Stimulated activated CD8-positive, alpha-beta memory T cell treated with anti-CD3 and anti-CD28 coated beads, Interleukin-4, amount 100 ng/mL, for 4 hours (primary cell): ENCODE measurements at places on chromosomes 3 and 15.

- DNase-seq: no peak
Observed at GRCh38 chr3:25663347-25663868, 1.3 kb downstream of the TOP2B start.

GRCh38 chr3:184337399-184337714 is at the start of gene FAM131A:
Gene FAM131A (plus strand): TSS chr3:184337600. CDS start chr3:184337631, 31 bp downstream.
- no peak for DNase-seq

- DNase-seq: no peak
Observed at GRCh38 chr3:138066383-138066782, 49.0 kb downstream of the DZIP1L start.

GRCh38 chr3:82157952-82158351 is 396.5 kb upstream of the GBE1 start:
- no peak for DNase-seq

GRCh38 chr15:31545257-31545656 is 218.6 kb downstream of the KLF13 start:
- DNase-seq: no peak
